ENCODE measurements at places on chromosomes 2 and 18. TPM values are rescaled to one million over a fixed set of nuclear protein-coding genes. Genes with fewer than 3 reads are reported as not detected.

CROCC2 gene
- total RNA-seq = not detected

POTEI gene
- 0.21 TPM for total RNA-seq

PGAP1 gene
- 41.1 TPM for total RNA-seq

CLEC4F gene
- total RNA-seq = not detected

TRIB2 gene
- 44.8 TPM for total RNA-seq

DRC1 gene
- total RNA-seq = not detected

WNT10A gene
- 5.7 TPM for total RNA-seq

ARHGAP25 gene
- 5.4 TPM for total RNA-seq

HOXD3 gene
- total RNA-seq = 1.9 TPM

CD302 gene
- 24.5 TPM for total RNA-seq

RUFY4 gene
- total RNA-seq = not detected

LRP1B gene
- total RNA-seq = 4.6 TPM

PRKAG3 gene
- 19.7 TPM for total RNA-seq

RESP18 gene
- not detected for total RNA-seq

TGFA gene
- 6.3 TPM for total RNA-seq

HAAO gene
- 24.3 TPM for total RNA-seq

EGR4 gene
- total RNA-seq = not detected

FBXO15 gene
- 0.21 TPM for total RNA-seq

GLI2 gene
- 6.9 TPM for total RNA-seq

BCL11A gene
- 19.9 TPM for total RNA-seq

SERPINB3 gene
- 1.3 TPM for total RNA-seq

NT5DC4 gene
- total RNA-seq = 0.21 TPM

CTIF gene
- total RNA-seq = 23.4 TPM

NT5C1B gene
- not detected for total RNA-seq

NMUR1 gene
- 0.41 TPM for total RNA-seq

GEN1 gene
- total RNA-seq = 13.4 TPM

MEP1B gene
- 0.10 TPM for total RNA-seq

FEV gene
- not detected for total RNA-seq

STPG4 gene
- not detected for total RNA-seq

HNMT gene
- 17.3 TPM for total RNA-seq

DNER gene
- total RNA-seq = 1.3 TPM

GALR1 gene
- 0.21 TPM for total RNA-seq

C2orf72 gene
- total RNA-seq = 3.5 TPM

MROH2A gene
- total RNA-seq = 2.5 TPM

NPPC gene
- total RNA-seq = 10.7 TPM

IL18R1 gene
- 4.5 TPM for total RNA-seq

PROKR1 gene
- 1.0 TPM for total RNA-seq

MYCN gene
- total RNA-seq = 7.3 TPM

DUSP11 gene
- total RNA-seq = 33.7 TPM

CPO gene
- 1.6 TPM for total RNA-seq

UGT1A4 gene
- total RNA-seq = 1.6 TPM

RTP5 gene
- not detected for total RNA-seq

SPP2 gene
- total RNA-seq = not detected

RASGRP3 gene
- 109 TPM for total RNA-seq

RND3 gene
- 63.7 TPM for total RNA-seq

GCKR gene
- total RNA-seq = not detected

CD8B gene
- 1.0 TPM for total RNA-seq

LHCGR gene
- total RNA-seq = 0.51 TPM

SKA1 gene
- 2.6 TPM for total RNA-seq

TNFRSF11A gene
- total RNA-seq = 4.8 TPM

NAT8 gene
- total RNA-seq = not detected

REG3G gene
- total RNA-seq = not detected

IL37 gene
- not detected for total RNA-seq

ZNF512 gene
- 62.3 TPM for total RNA-seq

IL1A gene
- total RNA-seq = not detected

TAF4B gene
- total RNA-seq = 5.3 TPM

AOX1 gene
- total RNA-seq = 3.3 TPM

CD207 gene
- not detected for total RNA-seq
